Nephron progenitor cell (in vitro differentiated cells): ENCODE measurements at places on chromosomes 16 and 17.

- DNase-seq: peak; percentile 49
Observed at GRCh38 chr16:88924834-88925539, 52.0 kb downstream of the CBFA2T3 start.

DNA sequence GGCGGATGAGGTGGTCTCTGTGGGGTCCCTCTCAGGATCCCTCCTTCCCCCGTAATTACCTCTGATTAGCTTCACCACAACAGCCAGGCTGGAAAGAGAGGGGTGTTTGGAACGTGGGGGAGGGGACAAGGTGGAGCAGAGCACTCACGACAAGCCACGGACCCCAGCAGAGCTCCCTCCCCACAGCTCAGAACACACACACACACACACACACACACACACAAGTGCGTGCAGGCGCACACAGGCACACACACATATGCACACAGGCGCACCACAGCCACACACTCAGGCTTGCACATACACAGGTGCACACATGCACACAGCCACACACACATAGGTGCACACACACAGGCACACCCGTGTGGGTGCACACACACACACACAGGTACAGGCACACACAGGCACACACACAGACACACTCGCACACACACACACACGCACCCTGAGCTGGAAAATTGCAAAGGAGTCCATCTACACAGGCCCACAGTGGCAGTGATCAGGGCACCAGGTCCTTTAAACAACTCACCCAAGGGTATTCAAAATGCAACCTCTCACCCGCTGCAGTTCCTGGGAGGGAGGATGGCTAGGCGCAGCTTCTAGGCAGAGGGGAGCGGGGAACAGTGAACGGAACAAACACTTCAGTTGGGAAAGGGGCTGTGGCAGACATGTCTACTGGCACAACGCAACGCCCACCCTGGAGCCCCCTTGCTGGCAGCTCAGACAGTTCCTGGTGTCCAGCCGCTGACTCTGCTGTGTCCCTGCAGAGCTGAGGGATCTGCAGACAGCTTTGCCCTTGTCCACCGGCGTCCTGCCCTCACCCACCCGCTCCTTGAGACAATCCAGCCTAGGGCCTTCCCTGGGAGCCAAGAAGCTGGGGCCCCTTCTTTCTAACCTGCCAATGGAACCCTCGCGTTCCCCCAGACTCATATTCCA is 59.9 kb upstream of the DLX4 start:
- DNase-seq: no peak

- DNase-seq: no peak
Observed at GRCh38 chr17:70225276-70225675, 55.9 kb downstream of the KCNJ2 start.

- DNase-seq: no peak
Observed at GRCh38 chr16:2953706-2954627, 10.1 kb upstream of the KREMEN2 start.

GRCh38 chr16:82190386-82190785 is 20.4 kb upstream of the MPHOSPH6 start:
- no peak for DNase-seq

DNA sequence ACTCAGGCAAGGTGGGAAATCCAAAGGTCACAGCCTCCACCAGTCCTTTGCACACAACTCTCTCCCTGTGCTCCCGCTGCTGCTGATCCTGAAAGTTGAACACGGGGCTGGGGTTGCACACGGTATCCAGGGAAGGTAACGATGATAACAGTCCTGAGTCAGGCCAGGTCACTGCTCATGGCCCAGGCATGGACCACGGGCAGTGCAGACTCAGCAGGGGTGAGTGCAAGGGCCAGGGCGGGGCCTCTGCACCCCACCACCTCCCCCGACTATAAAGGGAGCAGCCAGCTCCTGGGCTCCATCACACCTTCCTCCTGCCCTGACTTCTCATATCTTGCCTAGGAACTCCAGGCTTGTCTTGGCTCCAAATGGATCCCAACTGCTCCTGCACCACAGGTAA is at the start of gene MT1B:
Gene MT1B (plus strand): TSS at position 301 of the 400 bp plus-strand sequence. CDS start 68 bp downstream, at position 369.
- DNase-seq: no peak

DNA sequence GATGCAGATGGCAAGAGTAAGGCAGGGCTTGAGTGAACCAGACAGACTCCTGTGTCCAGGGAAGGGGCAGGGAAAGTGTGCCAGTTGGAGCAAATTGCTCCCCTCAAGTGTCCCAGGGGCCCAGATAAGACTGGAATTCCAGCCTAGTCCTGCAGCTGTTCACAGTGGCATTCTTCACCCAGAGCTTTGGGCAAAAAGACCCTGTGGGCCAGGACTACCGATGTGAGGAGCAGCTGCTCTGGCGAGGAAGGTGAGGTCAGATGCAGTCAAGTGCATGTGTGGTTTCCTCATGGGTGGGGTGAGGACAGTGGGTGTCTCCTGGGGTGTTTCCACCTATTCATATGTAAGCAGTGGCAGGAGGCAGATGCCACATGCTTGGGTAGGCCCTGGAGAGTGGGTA is 14.3 kb downstream of the NEUROD2 start:
- DNase-seq: no peak

GRCh38 chr17:58779446-58779845 is 23.8 kb downstream of the PPM1E start:
- no peak for DNase-seq

- DNase-seq: no peak
Observed at GRCh38 chr17:27341041-27341471, 47.1 kb downstream of the WSB1 start.

DNA sequence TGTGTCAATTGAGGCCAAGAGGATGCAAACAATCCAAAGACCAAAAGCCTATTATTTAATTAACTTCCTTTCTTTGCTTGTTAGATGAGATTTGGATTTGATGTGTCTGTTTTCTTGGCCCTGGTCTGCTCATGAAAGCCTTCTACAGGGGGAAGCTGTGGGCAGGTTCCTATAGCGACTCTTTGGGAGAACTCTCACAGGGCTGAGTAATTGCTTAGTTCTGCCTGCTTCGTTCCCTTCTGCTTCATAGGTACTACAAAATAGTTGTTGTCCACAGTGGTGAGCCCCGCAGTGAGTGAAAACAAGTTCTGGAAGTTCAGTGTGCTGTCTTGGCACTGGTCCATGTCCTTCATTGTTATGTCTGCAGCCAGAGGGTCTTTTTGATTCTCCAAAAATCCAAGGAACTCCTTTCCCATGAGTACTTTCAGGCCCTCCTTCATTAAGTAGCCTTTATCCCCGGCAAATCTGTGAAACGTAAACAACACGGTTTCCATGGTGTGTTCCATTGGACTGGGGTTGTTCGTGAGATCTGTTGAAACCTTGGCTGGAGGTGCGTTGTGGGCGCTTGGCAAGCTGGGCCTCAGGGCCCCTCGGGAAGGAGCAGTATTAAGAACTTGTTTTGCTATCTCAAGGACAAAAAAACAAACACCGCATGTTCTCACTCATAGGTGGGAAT is 30.0 kb upstream of the ANKRD40CL start:
- DNase-seq: no peak

DNA sequence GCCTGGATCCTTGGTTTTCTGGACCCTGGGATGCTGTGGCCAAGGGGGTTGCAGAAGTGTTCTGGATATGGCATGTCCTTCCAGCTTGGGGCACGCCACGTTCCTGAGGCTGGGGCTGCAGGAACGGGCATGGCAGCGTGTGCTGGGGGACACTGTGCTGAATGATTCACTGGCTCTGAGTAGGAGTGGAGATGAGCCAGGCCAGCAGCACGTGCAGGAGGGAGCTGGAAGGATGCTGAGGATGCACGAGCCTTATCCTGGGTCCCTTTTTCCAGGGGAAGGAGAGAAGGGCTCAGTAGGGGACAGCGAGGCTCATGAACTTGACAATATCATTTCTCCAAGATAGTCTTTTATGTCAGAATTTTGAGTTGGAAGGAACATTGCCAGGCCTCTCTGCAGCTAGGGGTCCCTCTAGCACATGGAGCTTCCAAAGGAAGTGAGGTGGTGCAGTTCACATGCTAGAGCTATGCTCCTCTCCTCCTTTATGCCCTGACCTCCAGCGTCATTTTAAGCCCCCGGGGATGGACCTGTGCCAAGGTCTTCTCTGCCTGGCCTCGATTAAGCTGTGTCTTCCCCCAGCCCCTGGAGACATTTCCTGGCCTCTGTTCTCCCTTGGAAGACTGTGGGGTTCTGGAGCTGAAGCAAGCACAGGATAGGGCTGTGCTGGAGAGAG is 125.9 kb downstream of the OR1D5 start:
- DNase-seq: no peak

DNA sequence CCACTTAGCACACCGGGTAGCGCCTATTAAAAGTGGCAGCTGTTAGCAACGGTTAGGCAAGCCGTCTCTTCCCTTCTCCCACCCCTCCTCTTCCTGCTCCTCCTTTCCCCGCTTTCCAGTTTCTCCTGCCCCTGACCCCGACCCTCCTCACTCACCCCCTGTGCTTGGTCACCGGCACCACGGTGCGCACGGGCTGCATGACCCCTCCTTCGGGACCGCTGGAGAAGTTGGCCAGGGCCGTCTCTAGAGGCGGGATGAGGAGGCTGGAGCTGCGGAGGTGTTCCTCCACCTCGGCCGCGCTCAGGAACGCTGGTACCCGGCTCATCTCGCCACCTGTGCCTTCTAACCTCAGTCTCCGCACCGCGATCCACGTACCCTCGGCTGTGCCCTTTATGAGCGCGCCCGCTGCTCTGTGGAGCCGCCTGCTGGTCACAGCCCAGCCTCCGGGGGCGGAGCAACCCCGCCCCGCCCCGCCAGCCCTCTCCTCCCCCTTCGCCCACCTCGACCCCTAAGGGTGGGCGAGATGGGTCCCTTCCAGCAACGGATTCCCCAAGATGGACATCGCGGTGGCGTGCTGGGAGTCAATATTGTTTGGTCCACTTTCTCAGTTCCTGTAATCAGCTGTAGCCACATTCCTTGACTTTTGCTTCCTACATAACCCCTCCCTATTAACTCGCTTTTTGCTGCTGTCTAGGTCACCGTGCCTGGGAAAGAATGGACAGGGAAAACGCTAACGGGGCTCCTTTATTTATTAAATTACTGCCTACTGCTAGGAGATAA is at the start of gene CRYM:
Gene CRYM (minus strand): TSS at position 364 of the 780 bp plus-strand sequence. CDS start 39 bp downstream, at position 325.
- peak; percentile 79 for DNase-seq

DNA sequence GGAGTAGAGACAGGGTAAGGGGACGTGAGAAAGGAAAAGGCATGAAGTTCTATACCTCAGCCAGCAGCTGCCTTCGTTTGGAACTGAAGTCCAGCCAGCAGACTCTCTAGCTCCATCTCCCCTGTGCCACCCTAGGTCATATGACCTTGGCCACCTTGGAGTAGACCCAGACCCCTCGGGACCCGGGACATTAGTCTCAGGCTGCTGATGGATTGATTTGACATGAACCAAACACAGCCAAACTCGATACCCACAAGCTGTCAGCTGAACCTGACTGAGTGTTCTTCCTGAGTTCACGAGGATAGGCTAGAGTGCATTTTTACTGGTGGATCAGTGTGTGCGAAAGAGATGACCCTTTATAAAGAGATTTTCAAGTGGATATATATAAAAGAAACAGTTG is 68.5 kb downstream of the YPEL2 start:
- DNase-seq: peak; percentile 16
